ENCODE measurements at places on chromosomes 4 and X.

DNA sequence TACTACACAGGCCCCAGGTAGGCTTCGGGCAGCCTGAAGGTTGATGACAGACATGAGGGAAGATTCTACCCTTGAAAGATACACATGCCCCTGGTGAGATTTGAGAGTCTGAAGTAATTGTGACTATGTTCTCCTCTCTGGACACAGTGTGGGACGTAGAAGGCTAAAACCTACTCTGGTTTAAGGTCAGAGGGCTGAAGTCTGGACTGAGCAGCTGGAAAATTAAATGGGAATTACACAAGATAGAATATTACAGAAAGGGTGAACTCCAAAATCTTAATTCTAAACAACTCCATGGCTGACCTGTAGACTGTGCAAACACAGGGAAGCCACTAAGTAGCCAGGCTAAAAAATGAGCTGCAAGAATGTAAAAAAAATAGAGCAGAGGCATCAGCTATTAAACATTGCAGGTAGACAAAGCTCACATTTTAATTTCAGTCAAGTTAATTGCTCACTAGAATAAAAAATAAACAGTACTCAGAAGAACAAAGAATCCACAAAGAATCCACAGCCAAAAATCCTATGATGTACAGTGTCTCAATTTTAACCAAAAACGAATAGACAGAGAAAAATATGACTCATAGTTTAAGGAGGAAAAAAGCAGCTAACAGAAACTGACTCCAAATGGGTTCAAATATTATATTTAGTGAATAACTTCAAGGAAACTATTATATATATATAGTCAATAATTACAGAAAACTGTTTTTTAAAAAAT is 170.4 kb downstream of the PCDH18 start:
- DNase-seq: no peak

GRCh38 chr4:186633844-186634243 is 78.5 kb upstream of the MTNR1A start:
- DNase-seq: no peak

DNA sequence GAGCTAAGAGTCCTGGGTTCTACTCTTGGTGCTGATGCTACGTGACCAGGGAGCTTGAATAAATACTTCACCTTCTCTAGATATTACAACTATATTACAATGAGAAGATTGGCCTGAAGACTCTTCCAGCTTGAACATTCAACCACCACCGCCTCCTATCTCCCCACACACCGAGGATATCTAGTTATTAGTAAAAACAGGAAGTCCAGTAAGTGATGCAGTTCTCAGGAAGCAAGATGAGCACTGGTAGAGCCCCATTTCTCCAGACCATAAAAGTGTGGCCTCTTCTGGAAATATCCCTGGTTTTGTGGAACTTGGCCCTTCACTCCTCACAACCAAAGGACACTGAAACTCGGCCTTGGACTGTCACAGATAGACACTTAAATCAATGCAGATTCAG is 18.5 kb downstream of the PJA1 start:
- DNase-seq: no peak

DNA sequence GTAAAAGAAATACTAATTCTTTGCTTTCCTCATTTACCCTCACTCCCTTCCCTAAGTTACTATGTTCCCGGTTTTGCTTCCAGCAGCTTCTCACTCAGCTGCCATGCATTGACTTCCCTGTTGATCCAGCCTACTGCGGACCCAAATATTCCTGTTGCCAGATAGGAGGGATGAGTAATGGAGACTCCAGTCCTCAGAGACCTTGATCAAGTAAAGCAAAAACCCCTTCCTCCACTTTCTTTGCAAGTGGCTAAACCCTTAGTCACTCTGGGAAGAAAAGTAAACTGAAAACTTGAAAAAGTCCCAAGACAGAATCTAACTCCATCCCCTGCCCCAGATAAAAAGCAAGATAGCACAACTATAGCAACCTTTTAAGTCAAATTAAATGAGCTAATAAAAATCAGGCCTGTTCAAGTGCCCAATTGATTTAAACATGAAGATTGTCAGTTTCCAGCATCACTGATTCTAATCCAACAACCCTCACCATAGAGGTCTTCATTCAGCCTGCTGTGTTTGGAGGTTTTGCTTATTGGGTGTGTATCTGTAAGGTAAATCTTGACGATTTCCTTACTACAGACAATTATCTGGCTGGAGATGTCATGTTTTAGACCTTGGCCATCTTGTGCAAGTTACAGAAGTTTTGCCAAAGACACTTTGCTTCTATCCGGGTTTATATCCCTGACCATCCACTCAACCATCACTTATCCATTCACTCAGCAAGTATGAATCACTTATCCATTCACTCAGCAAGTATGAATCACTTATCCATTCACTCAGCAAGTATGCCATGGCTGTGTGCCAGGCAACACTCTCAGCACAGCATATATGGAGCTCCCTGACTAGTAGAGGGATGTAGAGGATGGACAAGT is 17.6 kb downstream of the FGFBP1 start:
- DNase-seq: no peak

- DNase-seq: no peak
These were observed 3.3 kb downstream of the NUDT9 start for GRCh38 chr4:87425711-87426110.

GRCh38 chr4:133823177-133823576 is 378.4 kb downstream of the PABPC4L start:
- DNase-seq: no peak
